ENCODE measurements at places on chromosomes 11 and 22. TPM values are rescaled to one million over a fixed set of nuclear protein-coding genes. Genes with fewer than 3 reads are reported as not detected.

DNA sequence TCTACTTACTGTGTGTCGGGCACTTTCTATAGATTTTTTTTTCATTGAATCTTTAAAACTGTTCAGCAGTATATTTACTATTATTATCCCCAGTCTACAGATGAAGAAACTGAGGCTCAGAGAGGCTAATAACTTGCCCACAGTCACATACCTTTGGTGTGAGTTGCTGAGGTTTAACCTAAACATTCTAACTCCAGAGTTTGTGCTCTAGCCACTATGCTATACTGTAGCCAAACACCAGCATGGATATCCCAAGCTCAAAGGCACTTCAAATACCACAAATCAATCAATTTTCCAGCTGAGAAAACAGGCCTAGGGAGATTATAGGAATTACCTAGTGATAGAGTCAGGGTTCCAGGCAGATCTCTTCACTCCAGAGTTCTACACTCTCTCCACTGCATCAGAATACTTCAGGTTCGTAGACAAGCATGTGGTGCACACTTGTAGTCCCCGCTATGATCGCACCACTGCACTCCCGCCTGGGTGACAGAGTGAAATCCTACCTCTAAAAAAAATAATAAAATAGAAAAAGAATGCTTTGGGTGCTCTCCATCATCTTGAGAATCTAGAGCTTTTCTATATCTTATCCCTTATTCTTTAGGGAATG is 20.4 kb upstream of the UPB1 start:
- H3K27me3 ChIP-seq: no peaks in the 10 kb centered on the region
- no peaks in the 10 kb centered on the region for H3K36me3 ChIP-seq
- H3K27ac ChIP-seq: no peak overlapping the region
- no peak for DNase-seq
- no peak overlapping the region for H3K4me3 ChIP-seq

GRCh38 chr11:34624069-34624468 is 3.2 kb downstream of the EHF start:
- H3K4me3 ChIP-seq: peak overlapping the region; percentile 41
- peak; percentile 79 for DNase-seq

Gene SMTNL1
- not detected for total RNA-seq

- H3K36me3 ChIP-seq: peaks cover 25% of the 10 kb centered on the region
- H3K4me3 ChIP-seq: no peak overlapping the region
- no peaks in the 10 kb centered on the region for H3K27me3 ChIP-seq
- H3K27ac ChIP-seq: no peak overlapping the region
- H3K4me1 ChIP-seq: peaks cover 6% of the 10 kb centered on the region
- DNase-seq: no peak
Observed at GRCh38 chr11:64893194-64894069, 15.0 kb upstream of the EHD1 start.

DNA sequence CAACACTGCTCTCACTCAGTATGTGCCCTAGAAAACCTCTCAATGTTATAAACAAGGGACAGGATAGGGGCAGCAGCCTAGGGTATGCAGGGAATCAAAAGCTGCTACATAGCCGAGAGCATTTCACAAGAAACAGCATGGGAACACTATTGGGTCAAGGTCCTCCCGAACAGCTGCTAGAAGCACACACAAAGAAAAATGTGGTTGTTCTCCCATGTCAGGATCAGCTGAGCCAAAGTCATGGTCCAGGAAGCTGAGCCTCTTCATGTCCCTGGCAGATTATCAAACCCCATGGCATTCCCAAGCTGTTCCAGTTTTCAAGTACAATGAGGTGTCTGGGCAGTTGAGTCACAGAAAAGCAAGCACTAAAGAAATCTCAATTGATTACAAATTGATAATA is 21.0 kb upstream of the GDPD4 start:
- no peaks in the 10 kb centered on the region for H3K4me1 ChIP-seq
- peaks cover 13% of the 10 kb centered on the region for H3K36me3 ChIP-seq
- no peaks in the 10 kb centered on the region for H3K27me3 ChIP-seq
- H3K27ac ChIP-seq: no peak overlapping the region

Measured in upper lobe of right lung (tissue), 1 donor.